Activated T-cell treated with anti-CD3 and anti-CD28 coated beads, Interleukin-2, amount 50 U/mL, for 72 hours (primary cell): ENCODE measurements at places on chromosomes 7 and 10.

GRCh38 chr7:75987805-75988567 is 6.4 kb downstream of the TMEM120A start:
- no peak for DNase-seq

- peak; percentile 38 for DNase-seq
Observed at GRCh38 chr10:111076682-111077478, at the start of gene ADRA2A. ADRA2A (plus strand) TSS chr10:111077029; CDS start chr10:111077997, 968 bp downstream.

DNA sequence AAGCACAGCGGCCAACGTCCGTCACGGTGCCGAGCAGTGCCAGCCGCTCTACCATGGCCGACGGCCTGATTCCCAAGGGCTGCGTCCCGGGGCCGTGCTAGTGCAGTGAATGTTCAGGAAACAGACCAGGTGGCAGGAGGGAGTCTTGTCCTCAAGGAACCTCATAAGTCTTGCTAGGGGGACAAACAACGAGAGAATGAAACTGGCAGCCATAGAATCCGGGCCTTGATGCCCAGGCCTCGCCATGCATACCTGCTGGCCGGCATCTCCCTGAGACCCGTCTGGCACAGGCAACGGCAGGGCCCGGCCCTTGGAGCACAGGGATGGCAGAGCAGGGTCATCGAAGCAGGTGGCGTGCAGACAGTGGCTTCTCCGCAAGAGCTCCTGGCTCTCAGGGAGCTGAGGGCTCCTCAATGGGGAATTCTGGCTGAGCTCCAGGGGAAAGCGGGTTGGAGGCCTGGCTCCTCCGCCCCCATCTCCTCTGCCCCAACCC is 58.8 kb downstream of the DIP2C start:
- DNase-seq, result no peak

GRCh38 chr10:129655007-129655678 is 188.1 kb downstream of the MGMT start:
- no peak for DNase-seq

DNA sequence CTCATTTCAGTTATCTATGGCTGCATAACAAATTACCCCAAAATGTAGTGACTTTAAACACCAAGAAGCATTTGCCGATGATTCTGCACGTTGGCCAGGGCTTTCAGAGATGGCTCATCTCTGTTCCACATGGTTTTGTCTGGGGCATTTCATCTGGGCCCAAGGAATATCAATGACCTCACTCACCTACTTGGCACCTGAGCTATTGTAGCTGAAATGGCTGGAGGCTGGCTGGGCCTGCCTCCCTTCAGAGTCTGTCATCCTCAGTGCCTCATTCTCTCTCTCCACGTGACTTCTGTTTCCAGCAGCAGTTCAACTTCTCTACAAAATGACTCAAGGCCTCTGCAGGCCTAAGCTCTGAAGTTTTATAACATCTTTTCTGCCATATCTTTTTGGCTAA is 119.4 kb upstream of the PRR15 start:
- DNase-seq, result no peak

DNA sequence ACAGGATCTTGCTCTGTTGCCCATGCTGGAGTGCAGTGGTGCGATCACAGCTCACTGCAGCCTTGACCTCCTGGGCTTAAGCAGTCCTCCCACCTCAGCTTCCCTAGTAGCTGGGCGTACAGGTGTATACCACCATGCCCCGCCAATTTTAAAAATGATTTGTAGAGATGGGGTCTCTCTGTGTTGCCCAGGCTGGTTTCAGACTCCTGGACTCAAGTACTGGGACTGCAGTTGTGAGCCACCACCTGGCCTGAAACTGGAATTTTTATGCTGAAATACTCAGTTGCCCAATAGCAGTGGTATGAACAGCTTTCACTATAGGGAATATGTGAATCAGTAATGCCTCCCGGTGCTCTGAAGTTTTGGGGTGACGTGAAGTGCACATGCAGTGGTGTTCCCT is 7.6 kb downstream of the ZRANB1 start:
- no peak for DNase-seq

GRCh38 chr7:107044347-107045194 is at the start of gene PRKAR2B:
PRKAR2B (plus strand) TSS chr7:107044705; CDS start chr7:107044908, 203 bp downstream.
- peak; percentile 73 for DNase-seq

- no peak for DNase-seq
Observed at GRCh38 chr7:29480451-29480850, 83.2 kb upstream of the PRR15 start.

- no peak for DNase-seq
Observed at GRCh38 chr10:14003517-14004184, 327.1 kb downstream of the FRMD4A start.

DNA sequence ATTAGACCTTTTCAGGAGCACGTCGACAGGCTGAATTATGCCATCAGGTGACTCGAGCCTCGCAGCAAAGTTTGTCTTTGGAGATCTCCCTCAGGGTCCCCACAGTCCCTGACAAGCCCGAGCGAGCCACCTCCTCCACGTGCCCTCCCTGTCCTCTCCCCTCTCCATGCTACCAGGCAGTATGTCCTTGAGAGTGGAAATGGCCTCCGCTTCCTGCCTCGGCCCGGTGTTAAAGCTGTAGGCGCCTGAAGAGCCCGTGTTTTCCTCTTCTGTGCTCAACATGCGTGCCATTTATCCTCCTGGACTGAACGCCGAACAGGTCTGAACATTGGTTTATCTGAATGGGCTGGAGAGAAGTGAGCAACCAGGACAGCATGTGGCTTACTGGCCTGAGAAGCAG is 82.6 kb downstream of the GPR26 start:
- no peak for DNase-seq

- DNase-seq, result no peak
Observed at GRCh38 chr10:35743851-35744250, 101.8 kb upstream of the FZD8 start.

DNA sequence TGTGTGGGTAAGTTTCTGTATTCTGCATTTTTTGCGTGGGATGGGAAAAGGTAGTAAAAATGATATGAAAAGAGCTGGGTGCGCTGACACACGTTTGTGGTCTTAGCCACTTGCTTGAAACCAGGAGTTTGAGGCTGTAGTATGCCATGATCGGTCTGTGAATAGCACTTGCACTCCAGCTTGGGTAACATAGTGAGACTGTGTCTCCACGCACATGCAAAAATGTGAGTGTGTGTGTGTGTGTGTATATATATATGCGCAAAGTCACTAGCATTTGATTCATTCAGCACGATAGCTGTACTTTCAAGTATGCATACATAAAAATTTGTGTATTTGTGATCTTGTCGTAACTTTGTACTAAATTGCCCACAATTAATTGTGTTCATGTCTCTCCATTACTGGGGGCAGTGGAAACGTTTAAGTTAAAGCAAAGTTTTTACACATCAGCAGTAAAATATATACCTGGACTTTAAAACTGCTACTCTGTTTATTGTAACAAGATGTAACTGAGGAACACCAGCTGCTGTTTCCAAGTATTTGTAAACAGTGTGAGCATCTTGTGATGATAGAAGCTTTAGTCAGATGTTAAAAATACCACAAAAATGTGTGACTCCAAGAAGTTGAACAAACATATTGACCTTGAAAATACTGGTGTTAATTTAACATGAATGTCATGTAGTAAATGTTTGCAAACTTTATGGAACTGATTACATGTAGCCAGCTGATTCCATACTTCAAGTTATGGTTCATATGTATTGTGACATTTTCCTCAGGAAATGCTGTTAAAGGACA is 1.6 kb downstream of the ZRANB1 start:
- DNase-seq, result no peak

DNA sequence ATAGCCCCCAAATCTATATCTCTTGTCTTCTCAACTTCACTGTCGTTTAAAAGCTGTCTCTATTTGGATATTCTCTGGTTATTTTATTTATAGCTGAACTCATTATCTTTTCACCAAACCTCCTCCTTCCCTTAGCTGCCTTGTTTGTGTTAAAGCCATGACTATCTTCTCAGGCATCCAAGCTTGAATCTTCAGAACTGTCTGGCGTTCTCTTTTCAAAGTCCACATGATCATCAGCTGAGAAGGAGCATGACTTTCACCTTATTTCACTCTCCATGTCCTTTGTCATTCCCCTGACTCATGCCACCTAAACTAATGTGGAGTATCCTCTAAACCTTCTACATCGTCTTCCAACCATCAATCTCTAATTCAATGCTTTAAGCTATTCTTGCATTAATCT is 5.7 kb upstream of the GLCCI1 start:
- DNase-seq, result no peak

DNA sequence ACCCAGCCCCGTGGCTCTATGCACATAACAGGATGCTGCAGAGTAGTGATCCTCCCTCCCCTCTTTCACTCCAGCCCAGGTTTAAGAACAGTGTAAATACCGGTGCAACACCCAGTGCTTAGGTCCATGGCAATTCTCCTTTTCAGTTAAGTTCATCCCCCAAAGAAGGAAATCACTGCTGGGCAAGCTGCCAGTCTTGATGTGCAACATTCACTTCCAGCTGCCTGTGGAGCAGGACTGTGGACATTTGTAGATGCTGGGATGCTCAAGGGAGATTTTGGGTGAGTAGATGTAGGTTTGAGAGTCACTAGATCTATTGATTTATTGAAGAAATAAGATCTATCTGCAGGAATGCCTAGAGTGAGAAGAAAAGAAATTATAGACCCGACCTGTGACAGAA is 294.3 kb upstream of the KIAA1217 start:
- DNase-seq, result no peak

- no peak for DNase-seq
Observed at GRCh38 chr7:109956916-109957315, 1134.0 kb upstream of the LRRN3 start.

DNA sequence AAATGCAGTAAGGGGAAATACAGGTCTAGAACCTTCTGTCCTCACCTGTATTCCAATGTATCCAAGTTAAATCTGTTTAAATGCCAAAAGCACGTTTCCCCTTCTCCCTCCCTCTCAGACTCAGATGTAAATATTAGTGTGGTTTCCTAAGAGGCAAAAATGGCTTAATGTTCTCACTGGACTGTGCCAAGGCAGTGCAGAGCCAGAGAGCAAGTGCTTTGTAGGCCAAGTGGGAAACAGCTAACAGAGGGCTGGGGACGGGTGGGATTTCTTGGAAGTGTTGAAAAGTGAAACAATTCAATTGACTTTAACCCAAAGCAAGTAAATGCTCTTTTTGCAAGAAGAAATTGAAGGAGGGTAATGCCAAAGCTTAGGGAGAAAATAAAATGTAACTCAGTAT is 103.1 kb downstream of the GSAP start:
- DNase-seq, result no peak

DNA sequence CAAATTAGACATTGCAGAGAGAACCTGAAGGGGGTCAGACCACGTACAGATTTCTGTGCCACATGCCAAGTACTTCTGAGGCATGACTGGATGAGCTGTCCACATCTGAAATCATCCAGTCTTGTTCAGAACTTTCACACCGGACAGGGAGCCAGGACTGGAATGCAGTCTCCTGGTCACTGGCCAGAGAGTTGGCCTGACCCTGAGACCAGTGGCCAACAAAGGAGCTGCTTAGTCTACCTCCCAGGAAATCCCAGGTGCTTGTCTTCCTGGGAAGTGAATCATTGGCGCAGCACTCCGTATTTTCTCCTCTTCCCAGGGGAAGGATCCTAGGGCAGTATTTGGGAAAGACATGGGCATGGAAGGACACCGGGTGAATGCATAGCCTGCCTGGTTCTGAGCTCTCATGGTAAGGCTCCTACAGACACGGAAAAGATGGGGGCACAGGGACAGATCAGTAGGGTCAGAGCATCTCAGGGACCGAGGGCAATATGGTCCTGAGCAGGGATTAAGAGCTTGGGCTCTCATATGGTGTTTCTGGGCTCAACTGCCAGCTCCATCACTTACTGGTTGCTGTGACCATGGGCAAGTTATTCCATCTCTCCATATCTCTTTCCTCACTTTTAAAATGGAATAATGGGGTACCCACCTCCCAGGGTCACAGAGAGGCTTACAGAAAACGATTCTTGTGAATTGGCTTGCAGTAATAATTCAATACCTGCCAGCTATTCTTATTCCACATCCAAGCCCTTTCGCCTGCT is 1.3 kb upstream of the SCD start:
- no peak for DNase-seq

DNA sequence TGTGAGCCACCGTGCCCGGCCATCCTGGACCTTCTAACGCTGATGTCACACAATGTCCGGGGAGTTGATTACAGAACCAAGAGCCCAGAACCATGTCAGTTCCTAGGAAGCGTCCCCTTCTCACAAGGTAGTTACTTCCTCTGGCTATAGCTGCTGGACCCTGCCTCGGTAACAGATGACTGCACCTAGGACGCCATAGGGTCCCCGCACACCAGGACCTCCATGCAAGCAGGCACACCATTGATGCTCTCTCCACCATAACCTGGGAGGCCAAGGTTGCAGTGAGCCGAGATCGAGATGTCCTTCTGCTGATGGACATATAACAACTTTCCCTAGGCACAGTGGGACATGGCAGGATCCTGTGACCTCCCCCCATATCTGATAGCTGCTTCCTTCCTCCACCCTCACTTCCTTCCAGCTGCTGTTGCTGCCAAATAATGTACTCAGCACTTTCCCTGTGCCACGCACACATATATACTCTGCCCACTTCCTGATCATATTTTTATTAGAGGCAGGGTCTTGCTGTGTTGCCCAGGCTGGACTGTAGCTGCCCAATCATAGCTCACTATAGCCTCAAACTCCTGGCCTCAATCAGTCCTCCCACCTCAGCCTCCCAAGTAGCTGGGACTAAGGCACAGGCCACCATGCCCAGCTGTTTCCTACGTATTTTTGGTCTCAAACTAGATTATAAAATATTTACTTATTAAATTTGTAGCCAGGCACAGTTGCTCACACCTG is 3.5 kb upstream of the SNX8 start:
- DNase-seq, result no peak

DNA sequence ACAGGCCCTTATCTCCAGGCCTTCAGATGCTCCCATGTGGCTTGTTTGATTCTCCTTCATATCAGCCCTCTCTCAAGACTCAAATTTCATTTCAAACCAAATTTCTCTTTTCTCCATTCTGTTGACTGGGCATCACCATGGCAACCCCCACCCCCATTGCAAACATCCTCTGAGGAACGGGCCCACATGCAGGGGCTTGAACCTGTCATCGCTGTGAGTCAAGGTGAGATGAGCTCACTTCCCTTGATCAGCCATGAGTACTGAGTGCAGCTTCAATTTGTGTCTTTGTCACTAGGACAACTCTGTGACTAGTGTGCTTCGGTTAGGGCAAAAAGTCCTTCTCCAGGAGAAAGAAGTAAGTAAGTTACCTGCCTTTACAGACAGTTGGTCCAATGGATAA is 41.9 kb downstream of the CALML3 start:
- peak; percentile 68 for DNase-seq

- peak; percentile 59 for DNase-seq
Observed at GRCh38 chr10:110009736-110010475, 2.1 kb downstream of the ADD3 start.

DNA sequence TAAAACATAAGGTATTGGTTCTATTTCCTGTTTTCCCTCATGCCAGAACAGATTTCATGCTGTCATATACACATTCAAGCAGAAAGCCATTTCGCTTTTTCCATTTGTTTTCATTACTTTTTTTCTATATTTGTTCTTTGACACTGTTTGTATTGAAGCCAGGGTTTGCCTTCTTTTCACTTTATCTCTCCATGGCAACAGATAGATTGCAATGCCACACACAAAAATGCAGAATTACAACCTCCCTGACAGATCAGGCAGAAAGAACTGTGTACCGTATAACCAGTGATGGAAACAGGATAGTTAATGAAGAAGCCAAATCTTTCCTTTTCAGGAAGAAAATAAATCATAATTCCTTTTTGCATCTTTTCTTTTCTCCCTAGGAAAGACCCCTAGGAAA is 103.0 kb upstream of the PCGF5 start:
- DNase-seq, result no peak

GRCh38 chr7:140053812-140054539 is 8.8 kb downstream of the PARP12 start:
- DNase-seq, result no peak

- no peak for DNase-seq
Observed at GRCh38 chr7:129134356-129134987, 10.0 kb upstream of the TSPAN33 start.
